ENCODE measurements at places on chromosomes 2 and 18.

DNA sequence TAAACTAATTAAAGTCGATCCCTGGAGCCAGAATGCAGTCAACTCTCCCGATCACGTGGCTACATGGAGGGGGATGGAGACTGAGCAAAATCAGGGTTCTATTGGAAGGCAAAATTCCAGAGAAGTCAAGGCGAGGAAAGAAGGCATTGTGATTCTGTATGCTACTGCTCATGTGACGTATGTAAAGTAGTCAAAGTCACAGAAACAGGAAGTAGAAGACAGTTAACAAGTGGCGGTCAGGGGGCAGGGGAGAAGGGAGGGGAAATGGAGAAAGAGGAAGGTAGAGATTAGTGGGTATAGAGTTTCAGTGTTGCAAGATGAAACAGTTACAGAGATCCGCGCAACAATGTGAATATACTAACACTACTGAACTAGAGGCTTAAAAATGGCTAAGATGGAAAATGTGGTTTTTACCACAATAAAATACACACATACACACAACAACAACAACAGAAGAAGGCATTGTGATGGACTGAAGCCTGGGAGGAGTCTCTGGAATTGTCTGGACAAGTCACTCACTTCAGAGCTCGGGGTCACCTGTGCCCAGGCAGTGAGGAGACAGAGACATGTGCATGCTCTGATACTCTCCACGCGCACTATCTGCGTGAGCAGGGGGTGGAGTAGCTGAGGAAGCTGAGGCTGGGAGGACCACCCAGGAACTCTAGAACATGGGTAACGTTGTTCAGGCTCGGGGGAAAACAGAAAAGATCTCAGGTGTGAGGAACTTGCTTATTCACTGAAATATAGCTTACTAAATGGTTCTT is 89.9 kb upstream of the CDCA7 start:
- no peak for DNase-seq

- no peak for DNase-seq
Measured at GRCh38 chr2:149068225-149068995, 29.9 kb downstream of the LYPD6B start.

DNA sequence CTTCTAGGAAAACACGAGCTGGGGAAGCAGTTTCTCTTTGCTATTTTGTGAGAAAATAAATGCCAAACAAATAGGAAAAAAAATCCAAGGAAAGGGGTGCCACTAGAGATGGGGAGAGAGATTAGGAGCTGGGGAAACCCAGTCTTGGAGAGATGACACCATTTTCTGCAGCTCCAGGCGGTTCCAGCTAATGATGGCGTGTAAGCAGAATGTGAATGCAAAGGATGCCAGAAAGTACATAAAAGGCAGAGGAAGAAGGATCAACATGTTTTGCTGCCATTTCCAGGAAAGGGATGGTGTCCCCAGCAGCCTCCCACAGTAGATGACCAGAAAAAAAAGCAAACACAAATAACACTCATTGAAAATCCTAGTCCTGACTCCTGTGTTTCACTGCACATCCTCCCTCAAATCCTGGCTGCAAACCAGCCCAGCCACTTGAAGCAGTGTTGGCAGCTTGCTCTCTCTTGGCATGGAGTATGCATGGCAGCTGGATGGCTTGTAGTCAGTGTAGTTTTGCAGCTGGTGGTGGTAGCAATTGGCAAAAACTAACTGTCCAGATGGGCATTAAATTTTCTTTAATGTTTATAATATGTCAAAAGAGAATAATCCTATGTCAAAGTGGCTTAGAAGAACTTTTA is 93.6 kb downstream of the FTCDNL1 start:
- DNase-seq, result no peak

- DNase-seq, result no peak
Measured at GRCh38 chr2:12286347-12286746, 430.4 kb upstream of the TRIB2 start.

DNA sequence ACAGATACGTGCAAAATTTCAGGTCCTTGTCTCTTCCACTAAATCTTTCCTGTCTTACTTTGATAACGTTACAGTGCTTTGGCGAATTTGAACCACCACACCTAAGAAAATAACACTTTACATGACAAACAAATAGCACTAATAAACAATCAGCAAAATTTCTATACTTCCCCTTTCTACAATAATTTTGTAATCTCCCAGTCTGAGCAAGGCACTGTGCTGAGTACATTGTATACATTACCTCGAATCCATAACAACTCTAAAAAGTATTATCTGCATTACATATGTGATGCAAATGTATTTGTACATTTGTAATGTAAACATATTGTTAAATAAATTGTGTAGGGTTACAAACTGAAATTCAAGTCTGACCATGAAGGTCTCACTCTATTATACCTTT is 49.9 kb downstream of the RTN4 start:
- DNase-seq, result no peak

DNA sequence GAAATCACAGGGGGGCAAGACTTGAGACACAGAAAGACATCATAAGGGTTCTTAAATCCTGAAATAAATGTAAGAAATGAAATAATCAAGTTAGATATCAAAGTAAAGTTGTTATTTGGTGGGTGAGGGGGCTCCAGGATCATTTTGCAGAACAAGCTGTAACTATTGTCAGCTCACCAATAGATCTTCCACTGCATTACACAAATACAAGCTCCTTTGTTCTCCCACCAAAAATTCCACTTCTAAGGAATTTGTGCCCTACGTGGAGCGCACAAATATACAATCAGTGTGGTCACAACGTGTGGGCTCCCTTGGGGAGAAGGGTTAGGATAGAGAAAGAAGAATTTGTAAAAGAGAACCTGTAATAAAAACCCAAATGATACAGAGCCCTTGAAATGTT is 19.2 kb upstream of the GALNT5 start:
- DNase-seq, result no peak

DNA sequence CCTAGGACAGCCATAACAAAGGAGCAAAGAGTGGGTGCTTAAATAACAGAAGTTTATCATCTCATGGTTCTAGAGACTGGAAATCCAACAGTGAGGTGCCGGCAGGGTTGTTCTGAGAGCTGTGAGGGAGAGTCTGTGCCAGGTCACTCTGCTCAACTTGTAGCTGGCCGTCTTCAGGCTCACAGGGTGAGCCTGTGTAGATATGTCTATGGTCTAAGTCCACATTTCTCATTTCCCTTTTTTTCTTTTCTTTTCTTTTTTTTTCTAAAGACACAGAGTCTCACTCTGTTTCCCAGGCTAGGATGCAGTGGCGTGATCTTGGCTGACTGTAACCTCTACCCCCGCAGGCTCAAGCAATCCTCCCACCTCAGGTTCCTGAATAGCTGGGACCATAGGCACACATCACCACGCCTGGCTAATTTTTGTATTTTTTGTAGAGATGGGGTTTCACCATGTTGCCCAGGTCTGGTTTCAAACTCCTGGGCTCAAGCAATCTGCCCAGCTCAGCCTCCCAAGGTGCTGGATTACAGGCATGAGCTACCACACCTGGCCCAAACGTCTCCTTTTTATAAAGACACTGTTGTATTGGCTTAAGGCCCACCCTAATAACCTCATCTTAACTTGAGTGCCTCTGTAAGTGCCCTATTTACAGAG is 142.2 kb downstream of the SP3 start:
- no peak for DNase-seq

DNA sequence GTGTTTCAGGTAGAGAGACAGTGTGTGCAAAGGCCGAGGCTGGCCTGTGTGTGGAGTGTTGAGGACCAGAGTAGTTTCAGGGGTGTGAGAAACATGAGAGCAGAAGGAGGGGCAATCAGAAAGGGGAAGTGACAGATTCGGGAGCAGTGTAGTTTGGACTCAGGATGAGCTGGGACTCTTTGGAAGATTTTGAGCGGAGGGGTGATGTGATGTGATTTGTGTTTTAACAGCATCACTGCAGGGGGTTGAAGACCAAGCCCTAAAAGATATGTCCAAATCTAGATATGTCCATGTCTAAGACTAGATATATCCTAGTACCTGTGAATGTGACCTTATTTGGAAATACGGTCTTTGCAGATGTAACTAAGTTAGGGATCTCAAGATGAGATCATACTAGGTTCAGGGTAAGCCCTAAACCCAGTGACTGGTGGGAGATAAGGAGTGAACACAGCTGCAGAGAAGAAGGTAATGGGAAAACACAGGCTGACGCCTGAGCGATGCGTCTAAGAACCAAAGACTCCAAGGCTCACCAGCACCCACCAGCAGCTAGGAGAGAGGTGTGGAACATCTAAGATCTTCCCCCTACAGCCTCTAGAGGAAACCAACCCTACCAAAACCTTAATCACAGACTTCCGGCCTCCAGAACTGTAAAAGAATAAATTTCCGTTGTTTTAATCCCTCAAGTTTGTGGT is 38.5 kb upstream of the MYO3B start:
- no peak for DNase-seq

DNA sequence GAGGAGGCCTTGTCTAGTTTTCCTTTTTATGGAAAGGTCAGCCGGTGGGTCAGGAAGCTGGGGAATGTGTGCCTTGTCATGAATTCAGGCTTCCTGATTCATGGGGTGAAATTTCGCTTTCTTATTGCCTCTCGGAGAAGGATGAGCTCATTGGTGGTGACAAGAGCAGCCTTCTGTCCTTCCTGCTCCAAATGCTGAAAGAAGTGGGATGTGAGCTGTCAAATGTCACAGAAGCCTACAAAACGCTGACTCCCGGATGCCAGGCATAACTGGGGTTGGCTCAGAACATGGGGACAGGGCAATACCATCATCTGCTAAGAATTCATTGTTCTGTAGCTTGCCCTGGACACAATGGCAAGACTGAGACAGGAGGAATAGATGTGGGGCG is 55.8 kb upstream of the FAM136A start:
- no peak for DNase-seq

GRCh38 chr18:44869533-44869932 is 188.8 kb downstream of the SETBP1 start:
- DNase-seq, result no peak

DNA sequence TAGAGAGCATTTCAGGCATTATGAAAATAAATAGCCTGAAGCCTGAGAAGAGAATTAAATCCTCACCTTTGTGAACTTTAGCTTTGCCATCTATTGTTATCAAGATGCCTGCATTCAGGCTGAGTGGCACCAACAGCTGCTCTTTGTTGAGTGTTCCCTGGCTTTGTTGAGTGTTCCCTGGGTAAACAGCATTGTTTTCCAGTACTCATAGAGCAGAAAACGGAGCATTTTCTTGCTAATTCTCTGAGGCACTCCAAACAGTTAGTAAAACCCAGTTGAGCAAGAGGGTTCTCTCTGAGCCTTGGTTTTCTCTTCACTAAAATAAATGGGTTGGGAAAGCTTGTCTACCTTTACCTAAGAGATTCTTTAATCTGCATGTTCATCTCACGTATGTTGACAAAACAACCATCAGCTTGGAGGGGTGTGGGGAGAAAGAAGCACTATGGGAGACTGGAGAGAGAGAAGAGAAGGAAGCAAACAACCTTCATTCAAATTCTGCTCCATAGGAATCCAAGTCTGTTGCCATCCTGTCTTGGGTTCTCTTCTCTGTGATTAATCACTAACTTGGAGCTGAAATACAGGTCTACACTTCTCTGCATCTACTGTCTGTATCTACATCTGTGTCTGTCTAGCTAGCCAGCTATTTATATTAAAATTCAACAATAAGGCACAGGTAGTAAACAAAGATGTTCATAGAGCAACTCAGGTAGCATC is 567.0 kb upstream of the SOX11 start:
- DNase-seq, result no peak

GRCh38 chr2:231187736-231188505 is 10.5 kb upstream of the ARMC9 start:
- no peak for DNase-seq

DNA sequence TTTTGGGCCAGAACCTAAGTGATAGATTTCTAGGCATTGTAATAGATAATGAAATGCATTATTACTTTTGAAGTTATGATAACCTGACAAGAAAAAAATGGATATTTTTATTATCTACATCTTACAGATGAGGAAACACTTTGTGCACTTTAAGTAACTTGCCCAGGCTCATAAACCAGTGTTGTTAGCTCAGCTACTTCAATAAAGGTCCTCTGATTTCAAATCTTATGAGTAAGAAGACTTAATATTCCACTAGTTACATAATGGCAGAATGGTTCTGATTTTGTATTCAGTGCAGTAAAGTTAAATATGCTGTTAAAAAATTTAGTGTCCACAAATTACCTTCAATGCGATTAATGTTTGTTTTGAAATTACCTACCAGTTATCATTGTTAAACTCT is 199.0 kb downstream of the BABAM2 start:
- no peak for DNase-seq

DNA sequence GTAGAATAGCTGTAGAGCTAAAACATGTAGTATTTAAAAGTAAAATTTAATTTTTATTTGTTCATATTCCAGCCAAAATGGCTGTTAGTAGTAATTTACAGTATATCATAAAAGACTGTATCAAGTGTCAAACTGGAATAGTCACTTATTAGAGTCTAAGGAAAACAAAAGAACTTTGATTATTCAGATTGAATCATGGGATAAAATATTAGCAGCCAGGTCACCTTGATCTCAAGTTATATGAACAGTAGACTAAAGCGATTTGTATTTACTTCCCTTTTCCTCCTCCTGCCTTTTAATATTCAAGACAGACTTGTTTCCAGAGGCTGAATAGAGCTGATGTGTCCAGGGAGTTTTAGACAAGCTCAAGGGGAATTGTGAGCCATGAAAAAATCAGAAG is 54.4 kb downstream of the PMAIP1 start:
- DNase-seq, result no peak

- no peak for DNase-seq
Measured at GRCh38 chr2:175004980-175005732, at the start of gene CHN1. CHN1 (minus strand) TSS chr2:175005381; CDS start chr2:175004912, 469 bp downstream.

DNA sequence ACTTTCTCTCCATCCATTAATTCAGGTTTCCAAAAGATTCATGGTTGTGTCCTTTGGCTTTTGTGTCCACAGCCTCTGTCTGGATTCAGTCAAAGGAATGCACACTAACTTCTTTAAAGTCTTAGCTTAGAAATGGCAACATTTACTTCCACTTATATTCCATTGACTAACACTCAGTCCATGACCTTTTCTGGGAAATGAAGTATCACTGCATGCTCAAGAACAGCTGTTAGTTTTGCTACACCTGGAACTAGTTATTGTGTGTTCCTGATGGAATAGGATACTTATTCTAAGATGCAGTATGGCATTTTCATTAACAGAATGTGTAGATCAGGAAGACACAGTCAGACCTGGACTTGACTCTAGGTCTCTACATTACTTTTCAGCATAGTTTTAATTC is 88.8 kb downstream of the KYNU start:
- DNase-seq, result no peak

- no peak for DNase-seq
Measured at GRCh38 chr2:186036862-186037449, 298.4 kb downstream of the FSIP2 start.

GRCh38 chr2:136376211-136376610 is 258.3 kb upstream of the CXCR4 start:
- DNase-seq, result no peak

DNA sequence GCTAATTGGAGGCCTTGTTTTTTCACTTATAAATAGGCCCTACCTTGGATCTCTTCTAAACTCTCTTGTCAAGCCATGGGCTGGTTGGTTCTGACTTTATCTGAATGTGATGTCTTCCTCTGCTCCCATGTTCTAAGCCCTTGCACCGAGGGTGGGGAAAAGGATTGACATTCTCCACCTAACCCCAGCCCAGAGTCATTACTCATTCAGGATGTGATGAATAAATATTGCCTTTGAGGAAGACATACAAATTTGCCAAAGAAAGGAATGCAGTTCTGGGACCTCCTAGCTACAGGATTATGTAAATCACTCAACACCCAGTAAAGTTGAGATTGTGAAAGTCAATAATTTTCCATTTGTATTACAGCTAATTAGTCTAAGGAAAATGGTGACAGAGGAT is 142.1 kb upstream of the LYPD6 start:
- no peak for DNase-seq

All from hematopoietic multipotent progenitor cell treated with erythropoietin and hydrocortisone succinate and interleukin-3 and kit ligand, for 17 days (in vitro differentiated cells).